ENCODE measurements at places on chromosomes 1 and 21.

DNA sequence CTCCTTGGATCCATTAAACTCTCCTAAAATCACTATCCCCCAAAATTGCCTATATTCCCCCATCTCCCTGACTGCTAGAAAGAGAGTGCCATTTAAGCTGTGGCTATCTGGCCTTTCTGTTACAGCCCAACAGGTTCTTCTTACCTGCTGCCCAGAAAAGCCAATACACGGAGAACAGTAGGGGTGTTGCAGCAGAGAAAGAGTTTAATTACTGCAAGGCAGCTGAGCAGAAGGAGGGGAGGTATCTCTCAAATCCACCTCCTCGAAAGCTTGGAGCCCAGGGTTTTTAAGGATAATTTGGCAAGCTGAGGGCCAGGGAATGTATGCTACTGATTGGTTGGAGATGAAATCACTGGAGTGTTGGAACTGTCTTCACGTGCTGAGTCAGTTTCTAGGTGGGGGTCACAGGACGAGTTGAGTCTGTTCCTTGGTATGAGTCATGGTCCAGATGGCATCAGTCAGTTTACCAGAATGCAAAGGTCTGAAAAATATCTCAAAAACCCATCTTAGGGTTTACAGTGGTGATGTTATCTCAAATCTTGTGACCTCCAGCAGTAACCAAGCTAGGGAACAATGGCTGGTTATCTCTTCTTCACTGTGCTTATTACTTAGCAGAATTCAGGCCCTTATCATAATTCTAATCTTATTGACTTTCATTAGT is 89.8 kb downstream of the SMYD3 start:
- no peak for DNase-seq

DNA sequence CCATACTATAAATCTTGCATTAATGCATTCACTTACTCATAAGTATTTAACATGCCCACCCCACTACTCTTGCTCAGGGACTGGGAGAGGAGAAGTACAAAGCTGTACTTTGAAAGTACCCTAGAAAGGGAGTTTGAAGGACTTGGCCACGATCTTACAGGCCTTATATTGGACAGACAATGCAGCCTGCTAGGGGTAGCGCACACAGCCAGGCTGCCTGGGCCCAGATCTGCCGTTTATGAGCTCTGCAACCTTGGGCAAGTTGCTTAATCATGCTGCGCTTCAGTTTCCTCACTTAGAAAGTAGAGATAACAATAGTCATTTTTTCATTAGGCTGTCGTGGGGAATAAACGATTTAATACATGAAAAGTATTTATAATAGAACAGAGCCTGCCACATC is 110.1 kb downstream of the CDC7 start:
- no peak for DNase-seq

- no peak for DNase-seq
These were observed 27.2 kb upstream of the EPS8L3 start for GRCh38 chr1:109790735-109791494.

GRCh38 chr1:52164604-52165003 is 22.7 kb downstream of the ZFYVE9 start:
- DNase-seq, result no peak

- no peak for DNase-seq
These were observed 10.6 kb downstream of the ZZZ3 start for GRCh38 chr1:77671836-77672235.

- no peak for DNase-seq
These were observed 84.2 kb downstream of the SPSB1 start for GRCh38 chr1:9376886-9377333.

Data from hippocampal formation (tissue), 2 donors.